ENCODE measurements at places on chromosomes 11 and 22. TPM values are rescaled to one million over a fixed set of nuclear protein-coding genes. Genes with fewer than 3 reads are reported as not detected.

DNA sequence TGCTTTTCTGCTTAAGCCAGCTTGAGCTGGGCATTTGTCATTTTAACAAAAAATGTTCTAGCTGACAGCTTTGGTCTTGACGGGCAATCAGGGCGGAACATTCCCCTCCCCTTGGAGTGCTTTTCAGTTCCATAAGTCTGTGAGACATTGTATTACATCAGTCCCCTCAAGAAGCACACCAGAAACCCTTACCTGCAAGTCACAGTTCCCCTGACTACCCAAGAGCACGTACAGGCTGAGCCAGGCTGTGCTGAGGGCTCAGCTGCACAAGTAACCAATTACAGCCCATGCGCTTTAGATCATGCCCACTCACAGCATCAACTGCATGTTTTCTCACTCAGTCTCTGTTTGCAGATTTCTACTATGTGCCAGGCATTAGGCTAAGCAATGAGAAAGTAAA is 19.1 kb downstream of the HIRA start:
- no peak for DNase-seq
- H3K27ac ChIP-seq, result no peak overlapping the region
- H3K4me3 ChIP-seq, result no peak overlapping the region
- H3K27me3 ChIP-seq, result no peaks in the 10 kb centered on the region

DNA sequence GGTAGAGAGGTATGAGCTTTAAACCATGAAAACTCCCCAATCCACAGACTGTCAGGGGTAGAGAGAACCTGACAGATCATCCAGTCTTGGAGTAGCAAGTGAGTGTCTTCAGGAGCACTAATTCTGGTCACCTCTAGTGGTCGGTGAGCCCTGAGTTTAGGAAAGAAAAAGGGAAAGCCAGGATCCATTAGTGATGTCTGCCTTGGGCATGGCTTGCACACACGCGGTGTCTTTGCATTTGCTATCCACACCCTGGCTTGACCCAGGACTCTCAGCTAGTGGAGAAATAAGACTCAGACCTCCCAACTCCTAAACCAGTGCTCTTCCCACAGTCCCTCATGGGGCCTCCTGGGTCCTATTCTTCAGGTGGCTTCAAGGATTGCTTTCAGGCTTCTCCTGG is 19.3 kb downstream of the POU2F3 start:
- no peak for DNase-seq
- H3K4me1 ChIP-seq, result no peaks in the 10 kb centered on the region
- H3K27ac ChIP-seq, result no peak overlapping the region
- peaks cover 69% of the 10 kb centered on the region for H3K27me3 ChIP-seq

GRCh38 chr11:117796872-117797529 is at the start of gene DSCAML1:
DSCAML1 (minus strand) TSS chr11:117797216; CDS start chr11:117797079, 137 bp downstream.
- no peak within 1 kb of the TSS for H3K27ac ChIP-seq
- DNase-seq, result peak; percentile 16
- no peaks in the 10 kb centered on the region for H3K36me3 ChIP-seq
- no peak within 1 kb of the TSS for H3K4me3 ChIP-seq
- H3K4me1 ChIP-seq, result no peaks in the 10 kb centered on the region

The APOL5 gene
- not detected for total RNA-seq

The A4GALT gene
- 10.9 TPM for total RNA-seq

Measured in GM23248 (cell line).